ENCODE measurements at places on chromosomes 16 and 17.

DNA sequence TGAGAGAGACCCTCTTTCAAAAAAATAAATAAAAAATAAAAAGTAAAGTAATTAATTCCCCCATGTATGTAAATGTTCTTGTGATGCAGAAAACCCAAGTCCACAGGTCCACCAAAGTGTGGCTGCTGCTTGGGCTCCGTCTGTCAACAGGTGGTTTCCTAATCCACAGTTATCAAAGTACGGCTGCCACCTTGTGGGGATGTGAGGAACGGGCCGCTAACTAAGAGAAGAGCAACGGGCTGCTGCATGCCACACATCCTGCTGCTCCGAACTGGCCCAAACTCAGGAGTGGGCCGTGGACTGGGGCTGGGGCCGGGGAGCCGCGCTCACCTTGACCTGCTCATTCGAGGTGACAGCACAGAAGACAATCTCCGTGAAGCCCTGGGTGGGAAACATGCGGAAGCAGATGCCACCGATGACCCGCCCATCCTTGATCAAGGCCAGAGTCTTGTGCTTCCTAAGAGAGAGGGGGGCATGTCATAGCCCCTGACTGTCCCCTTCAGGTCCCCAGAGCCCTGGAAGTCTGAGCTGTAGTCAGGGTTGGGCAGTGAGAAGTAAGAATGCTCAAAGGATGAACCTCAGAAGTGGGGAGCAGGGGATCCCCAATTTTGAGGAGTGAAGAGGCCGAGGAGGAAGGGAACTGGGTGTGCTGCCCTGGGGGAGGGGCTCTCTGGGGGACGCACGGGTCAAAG, 4.3 kb downstream of the KAT2A start:
- DNase-seq, result peak; percentile 51

GRCh38 chr16:15752717-15753488, 102.9 kb downstream of the NDE1 start:
- DNase-seq, result no peak

GRCh38 chr16:10180771-10181163, 1.5 kb downstream of the GRIN2A start:
- no peak for DNase-seq

- DNase-seq, result no peak
Observed at GRCh38 chr16:4110680-4111079, 5.6 kb downstream of the ADCY9 start.

DNA sequence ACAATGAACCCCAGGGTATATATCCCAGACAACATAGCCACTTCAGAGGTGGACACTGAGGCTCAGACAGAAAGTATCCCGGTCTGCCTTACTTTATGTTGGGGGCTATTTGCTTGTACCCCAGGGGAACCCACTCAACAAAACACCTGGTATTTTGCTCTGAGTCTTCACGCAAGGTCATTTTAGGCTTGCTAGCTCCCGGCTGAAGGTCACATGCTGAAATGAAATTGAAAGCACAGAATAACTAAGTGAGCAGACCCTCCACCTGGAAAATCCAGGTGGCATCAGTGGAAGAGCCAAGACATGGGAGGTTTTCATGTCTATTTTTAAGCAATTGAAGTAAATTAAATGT, 4.1 kb upstream of the KDM8 start:
- no peak for DNase-seq

GRCh38 chr17:5825717-5826330, 241.5 kb upstream of the NLRP1 start:
- DNase-seq, result no peak

- no peak for DNase-seq
Observed at GRCh38 chr17:32746698-32747097, 130.2 kb downstream of the MYO1D start.

- peak; percentile 62 for DNase-seq
Observed at GRCh38 chr17:66165537-66166123, 26.3 kb downstream of the CEP112 start.

DNA sequence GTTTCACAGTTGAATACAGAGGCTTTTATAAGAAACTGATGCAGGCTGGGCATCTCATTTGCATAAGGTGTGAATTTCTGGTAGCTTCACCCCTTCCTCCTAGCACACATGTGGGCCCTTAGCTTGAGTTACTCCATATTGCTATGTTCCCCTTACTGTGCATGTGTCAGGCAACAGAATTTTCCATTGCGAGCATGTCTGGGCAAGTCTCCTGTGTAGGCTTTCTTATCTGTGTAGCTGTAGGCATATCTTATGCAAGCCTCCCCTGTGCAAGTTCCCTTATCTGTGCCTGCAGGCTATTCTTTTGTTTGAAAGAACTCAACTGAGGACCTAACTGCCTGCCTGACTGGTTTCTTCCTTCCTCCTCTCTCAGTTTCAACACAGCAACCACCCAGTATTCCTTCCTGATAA, 597.4 kb upstream of the CDH5 start:
- DNase-seq, result no peak

DNA sequence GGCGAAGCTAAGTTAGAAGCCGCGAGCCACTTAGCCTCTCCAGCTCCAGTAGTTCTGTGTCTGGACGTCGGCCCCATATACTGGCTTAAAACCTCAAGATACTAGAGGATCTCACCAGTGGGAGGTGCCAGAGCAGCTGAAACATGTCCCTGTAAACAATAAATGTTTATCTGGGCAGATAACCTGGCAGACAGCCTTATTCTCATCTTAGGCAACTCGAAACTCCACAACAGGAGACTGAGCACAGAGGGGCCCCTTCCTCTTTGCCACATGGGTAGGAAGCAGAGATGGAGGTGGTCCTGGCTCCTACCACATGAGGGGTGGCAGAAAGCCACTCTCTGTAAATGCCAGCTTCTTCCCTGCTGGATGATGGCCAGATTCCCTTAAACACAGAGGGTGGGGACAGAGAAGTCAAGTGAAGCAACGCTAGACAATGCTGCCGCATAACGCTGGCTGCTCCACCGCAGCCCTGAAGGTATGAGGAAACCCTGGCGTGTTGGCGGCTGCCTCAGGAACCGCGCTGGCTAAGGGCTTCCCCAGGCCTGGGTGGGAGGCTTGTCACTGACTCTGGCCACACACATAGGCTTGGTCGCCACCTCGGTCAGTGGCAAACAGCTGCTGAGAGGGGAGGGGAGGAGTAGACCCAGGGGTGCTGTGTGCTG, 67.9 kb downstream of the HIC1 start:
- DNase-seq, result no peak

DNA sequence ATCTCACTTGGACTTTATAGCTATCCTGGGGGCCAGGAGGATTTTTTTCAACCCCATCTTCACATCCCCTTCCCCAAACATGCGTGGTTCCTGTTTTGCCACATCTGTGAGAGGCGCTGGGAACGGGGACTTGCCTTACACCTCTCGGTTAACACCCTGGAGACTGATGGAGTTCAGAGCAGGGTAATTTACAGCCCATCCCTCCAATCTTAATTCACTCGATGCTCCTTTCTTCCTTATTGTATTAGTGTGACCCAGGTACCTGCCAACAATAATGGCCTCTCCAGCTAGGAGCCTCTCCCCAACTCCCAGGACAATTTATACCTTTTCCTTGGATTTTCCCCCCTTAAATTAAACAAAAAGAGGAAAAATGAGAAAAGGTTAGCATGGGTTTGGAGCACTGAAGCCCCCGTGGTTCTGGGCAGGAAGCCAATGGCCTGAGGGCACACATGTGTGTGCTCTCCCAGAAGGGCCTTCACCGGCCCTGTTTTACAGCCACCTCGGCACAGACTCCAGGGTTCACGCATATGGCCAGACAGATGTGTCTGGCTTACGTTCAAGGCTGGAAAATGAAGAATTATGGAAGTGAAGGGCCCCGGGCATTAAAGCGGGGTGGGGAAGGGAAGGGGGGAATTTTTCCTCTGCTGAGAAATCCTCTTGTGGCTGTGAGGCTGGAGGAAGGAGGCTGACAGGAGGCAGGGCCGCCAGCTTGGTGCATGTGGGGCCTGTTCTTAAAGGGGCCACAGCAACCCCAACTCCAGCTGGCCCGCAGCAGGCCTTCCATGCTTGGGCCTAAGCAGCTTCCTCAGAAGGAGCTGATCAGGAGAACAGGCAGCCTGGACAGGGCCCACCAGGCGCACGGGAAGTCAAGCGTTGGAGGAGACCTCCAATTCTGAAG, 21.4 kb downstream of the HIC1 start:
- no peak for DNase-seq

- no peak for DNase-seq
Observed at GRCh38 chr17:46270032-46270431, 24.9 kb upstream of the LRRC37A start.

DNA sequence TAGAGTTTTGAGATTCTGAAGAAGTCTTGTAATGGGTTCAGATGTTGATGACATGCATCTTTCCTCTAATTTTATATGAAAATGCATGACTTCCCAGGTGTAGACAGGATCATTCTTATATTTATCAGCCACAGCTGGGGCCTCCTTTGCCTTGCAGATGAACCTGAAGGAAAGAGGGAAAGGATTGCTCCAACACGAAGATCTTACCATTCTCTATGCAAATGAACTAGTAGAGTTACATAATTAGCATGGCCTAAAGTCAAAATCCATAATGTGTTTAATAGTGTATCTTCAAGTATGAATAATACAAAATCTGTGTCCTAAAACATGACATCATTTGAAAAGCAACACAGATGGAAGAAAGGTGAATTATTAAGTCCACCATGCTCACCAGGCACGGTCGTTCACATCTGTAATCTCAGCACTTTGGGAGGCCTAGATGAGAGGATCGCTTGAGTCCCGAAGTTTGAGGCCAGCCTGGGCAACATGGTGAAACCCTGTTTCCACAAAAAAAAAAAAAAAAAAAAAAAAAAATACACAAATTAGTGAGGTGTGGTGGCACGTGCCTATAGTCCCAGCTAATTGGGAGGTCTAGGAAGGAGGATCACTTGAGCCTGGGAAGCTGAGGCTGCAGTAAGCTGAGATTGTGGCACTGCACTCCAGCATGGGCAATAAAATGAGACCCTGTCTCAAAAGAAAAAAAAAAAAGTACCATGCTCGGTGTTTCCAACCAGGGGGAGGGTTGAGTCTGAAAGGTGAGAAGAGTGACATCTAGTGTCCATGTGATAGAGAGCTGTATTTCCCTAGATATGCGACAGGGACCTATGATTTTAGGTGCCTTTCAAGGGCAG, 6.3 kb downstream of the VWA3A start:
- peak; percentile 73 for DNase-seq

GRCh38 chr17:75703591-75703990, 17.7 kb upstream of the ITGB4 start:
- DNase-seq, result no peak

DNA sequence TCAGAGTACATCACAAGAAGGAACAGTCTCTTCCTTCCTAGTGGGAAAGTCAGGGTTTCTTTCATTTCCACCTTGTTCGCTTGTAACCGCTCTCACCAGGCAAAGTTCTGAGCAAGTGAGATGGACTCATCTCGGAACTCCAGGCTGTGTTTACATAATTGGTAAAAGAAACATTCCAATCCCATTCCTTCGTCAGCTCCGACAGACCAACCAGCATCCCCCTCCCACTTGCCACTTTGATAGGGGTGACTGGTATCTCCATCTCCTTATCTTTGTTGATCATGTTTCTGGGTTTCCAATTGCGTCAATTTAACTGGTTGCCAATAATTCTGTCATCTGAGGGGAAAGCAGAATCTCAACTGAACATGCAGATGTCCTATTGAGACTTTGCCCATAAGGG, 36.8 kb upstream of the LYRM9 start:
- DNase-seq, result no peak

DNA sequence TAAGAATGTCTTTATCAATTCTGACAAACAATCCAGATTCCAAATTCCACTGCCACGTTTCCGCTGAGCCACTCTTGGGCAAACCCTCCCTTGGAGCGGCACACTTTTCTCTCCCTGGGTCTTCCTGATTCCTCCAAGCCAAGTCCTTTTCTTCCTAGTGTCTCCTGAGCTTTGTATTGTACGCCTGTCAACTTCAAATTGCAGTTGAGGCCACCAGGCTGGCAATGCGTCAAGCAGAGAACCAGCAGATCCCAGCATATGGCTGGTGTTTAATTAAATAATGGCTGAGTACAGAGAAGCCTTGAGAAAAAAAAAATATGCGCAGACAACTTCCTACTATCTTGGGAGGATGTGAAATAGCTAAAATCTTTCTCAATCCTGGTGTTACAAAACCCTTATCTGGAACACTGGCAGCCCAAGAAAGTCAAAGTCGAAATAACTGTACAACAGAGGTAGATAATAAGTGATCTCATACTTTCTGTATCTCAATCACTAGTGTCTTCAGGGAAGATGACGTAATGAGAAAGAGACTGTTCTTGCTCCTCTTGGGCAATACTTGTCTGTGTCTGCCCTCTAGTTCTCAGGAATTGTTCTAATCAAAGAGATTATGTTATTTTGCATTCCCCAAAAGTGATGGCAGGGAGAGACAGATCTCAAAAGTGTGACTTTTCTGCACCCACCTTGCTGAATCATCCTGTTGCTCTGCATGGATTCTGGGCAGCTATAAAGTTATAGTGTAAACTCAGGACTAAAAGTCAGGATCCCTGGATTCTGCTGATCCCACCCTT, 15.0 kb downstream of the SMIM36 start:
- DNase-seq, result no peak

- no peak for DNase-seq
Observed at GRCh38 chr16:54672500-54672899, 258.2 kb upstream of the IRX5 start.

DNA sequence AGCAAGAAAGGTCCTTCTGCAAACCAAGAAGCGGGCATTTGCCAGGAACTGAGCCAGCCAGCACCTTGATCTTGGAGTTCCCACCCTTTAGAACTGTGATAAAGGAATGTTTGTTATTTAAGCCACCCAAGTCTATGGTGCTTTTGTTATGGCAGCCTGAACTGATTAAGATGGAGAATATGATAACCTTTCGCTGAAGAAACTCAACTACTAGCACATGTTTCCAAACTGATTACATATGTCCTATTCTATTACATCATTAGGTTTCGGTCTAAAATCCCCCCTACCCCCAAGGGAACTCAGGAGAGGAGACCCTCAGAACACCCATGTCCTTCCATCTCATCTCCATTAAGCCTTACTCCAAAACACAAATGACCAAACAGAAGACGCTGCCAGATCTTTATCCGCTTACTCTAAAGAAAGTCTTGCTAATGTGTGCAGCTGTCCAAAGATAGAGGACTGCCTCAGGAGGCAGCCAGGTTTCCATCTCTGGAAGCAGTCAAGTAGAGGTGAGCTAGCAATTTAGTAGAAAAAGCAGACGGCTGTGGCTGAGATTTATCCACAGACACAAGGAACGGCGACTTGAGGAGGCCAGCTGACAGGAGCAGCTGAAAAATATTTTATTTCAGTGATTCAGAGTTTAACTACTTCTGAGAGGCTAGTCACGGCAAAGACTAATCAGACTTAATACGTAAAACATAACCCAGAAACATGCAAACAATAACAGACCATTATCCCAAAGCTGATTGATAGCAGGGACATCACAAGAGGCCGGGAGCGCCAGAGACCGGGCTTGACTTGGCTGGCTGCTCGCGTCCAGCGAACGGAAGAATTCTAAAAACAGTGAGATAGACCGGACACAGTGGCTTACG, 611.4 kb upstream of the CDH5 start:
- no peak for DNase-seq

DNA sequence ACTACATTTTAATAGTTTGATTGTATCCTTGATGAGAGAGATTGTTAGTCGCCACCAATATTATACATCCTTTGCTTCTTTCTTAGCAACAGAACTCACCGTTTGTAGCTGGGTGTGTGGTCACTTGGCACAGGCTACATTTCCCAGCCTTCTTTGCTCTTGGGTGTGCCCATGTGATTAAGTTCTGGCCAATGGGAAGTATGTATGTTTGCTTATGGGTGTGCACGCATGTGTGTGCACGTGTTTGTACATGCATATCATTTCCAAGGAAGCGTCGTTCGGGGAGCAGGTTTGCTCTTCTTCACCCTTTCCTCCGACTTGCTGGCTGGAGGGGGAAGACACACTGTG, 4.4 kb upstream of the SEC14L1 start:
- no peak for DNase-seq
